CD4-positive, alpha-beta T cell treated with Interleukin-2 at 100 ng/mL for 4 hours (primary cell): ENCODE measurements at places on chromosomes 2 and 18.

- peak; percentile 50 for DNase-seq
These were observed 980 bp upstream of the RNPEPL1 start for GRCh38 chr2:240567137-240567871.

- DNase-seq, result no peak
These were observed 10.5 kb downstream of the NAPG start for GRCh38 chr18:10536280-10536679.

GRCh38 chr2:118490330-118490729, 357.1 kb downstream of the EN1 start:
- DNase-seq, result no peak

DNA sequence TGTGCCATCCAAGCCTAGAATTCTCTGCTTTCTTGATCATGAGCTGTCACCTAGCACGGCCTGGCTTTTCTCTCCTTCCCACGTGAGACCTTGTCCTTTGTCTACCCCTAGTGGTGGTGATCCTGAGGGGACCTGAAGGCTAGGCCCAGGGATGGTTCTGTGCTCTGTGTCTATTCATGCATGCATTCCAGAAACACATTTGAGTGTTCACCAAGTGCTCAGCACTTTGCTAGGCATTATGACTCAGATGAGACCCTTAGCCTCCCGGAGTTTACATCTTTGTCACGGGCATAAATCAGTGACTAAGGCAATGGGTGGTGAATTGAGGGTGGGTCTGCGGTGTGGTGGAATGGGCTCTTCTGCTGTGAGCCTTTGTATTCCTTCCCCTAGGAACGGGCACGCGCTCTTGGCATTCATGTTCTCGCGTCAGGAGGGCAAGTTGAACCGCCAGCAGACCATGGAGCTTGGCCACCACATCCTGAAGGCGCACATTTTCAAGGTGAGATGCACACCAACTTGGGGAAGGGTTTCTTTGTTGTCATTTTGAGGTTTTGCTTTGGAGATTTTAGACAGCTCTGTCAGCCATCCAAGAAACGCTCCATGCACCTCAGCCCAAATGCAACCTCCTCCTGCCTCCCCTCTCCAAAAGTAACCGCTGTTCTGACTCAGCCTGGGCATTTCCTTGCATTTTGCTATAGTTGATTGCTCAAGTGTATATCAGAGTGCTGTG, 100.9 kb downstream of the WDSUB1 start:
- peak; percentile 10 for DNase-seq

GRCh38 chr2:5974477-5974876, 282.3 kb downstream of the SOX11 start:
- no peak for DNase-seq

DNA sequence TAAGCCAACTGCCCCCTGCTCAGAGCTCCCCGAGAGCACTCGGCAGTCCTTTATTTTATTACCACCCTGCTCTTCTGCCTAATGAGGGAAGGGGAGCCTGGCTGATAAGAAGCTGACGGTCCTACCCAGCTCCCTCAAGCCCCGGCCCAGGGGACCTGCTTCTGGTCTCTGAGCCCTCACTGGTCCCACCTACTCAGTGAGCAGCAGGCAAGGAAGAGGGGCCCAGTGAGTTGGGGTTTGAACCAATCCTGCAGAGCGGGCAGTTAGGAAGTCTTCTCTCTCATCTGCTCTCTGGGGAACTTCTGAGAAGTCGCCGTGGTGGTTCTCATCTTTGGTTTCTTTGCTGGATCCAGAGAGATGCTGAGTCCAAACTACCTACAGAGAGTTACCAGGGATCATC, 218.9 kb downstream of the NDUFA10 start:
- DNase-seq, result no peak

GRCh38 chr2:32005371-32005976, 5.3 kb downstream of the MEMO1 start:
- DNase-seq, result no peak

- no peak for DNase-seq
These were observed 16.4 kb downstream of the NDC80 start for GRCh38 chr18:2587788-2588187.

DNA sequence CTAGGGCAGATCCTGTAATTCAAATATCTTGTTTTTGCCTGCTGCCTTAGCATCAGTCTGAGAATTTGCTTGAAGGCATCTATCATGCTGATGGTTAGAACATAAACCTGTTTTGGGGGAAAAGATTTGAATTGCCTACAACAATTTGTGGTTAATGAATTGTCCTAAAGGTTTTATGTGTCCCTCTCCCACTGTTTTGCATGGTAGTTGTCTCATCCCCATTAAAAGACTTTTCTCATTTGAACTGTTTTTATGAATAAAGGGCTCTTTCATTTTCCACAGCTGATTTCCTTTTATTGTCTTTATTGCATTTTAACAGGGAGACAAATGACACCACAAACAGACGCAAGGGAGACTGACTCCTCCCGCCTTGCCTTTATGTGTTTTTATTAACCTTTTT, 275.6 kb downstream of the PIK3C3 start:
- no peak for DNase-seq

- DNase-seq, result no peak
These were observed 45.9 kb upstream of the REG3G start for GRCh38 chr2:78979380-78980151.

DNA sequence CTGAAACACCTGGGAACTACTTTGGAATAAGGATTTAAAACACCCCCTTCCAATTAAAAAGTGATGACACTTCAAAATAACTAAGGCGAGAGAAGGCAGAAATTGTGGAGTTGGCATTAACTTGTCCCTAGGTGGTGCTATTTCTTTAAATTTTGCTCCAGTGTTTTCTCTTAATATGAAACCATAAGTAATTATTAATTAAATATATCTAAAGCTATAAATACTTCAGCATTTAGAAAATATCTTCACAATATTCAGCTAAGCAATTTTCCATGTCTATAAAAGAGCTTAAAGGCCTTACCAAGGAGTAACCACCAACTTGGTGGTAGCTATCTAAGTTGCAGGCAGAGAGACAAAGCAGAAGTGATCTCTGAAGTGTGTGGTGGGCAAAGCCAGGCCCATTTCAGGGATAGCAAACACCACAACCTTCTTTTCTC, 186.8 kb upstream of the PGAP1 start:
- DNase-seq, result peak; percentile 47

- no peak for DNase-seq
These were observed 9.1 kb upstream of the PRELID3A start for GRCh38 chr18:12398625-12399024.

DNA sequence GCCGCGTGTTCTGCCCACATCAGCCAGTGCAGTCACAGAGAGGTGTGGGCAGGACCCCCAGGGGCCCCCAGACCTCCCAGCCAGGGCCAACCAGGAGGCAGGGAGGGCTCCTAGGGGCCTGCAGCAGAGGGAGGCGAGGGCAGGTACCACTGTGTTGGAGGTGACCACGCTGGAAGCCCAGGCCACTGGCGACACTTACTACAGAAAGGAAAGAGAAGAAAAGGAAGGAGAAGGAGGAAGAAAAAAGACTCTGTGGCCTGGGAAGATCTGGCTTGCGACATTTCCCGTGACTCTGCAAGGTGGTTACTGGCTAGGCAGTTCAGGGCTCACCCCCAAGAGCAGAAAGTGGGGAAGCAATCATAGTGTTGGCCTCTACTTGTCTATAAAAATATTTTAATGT, 98.1 kb upstream of the BCL2L11 start:
- no peak for DNase-seq

GRCh38 chr2:197705912-197706838, 1.0 kb downstream of the MARS2 start:
- no peak for DNase-seq
